ENCODE measurements at places on chromosomes 2 and 18. TPM values are rescaled to one million over a fixed set of nuclear protein-coding genes. Genes with fewer than 3 reads are reported as not detected.
A peak's percentile ranks its signal among the peaks of the same experiment; 100 is the strongest.

C1QL2 gene
- not detected for total RNA-seq

RNF144A gene
- total RNA-seq: 73.9 TPM

SERPINB10 gene
- 2.8 TPM for total RNA-seq

RAX gene
- not detected for total RNA-seq

ARHGEF33 gene
- not detected for total RNA-seq

WIPF1 gene
- 198 TPM for total RNA-seq

CHCHD5 gene
- total RNA-seq: 41.8 TPM

PDCD1 gene
- 15.7 TPM for total RNA-seq

SLC5A7 gene
- not detected for total RNA-seq

SOX11 gene
- total RNA-seq: not detected

CFAP65 gene
- total RNA-seq: not detected

POTEF gene
- not detected for total RNA-seq

- H3K36me3 ChIP-seq: peaks cover 1% of the 10 kb centered on the region
- DNase-seq: peak; percentile 19
- H3K4me3 ChIP-seq: peak overlapping the region; percentile 94
These were observed 649 bp downstream of the FECH start for GRCh38 chr18:57585855-57586250.

GRCh38 chr2:104289651-104290565 is 564.0 kb upstream of the POU3F3 start:
- no peaks in the 10 kb centered on the region for H3K27me3 ChIP-seq
- no peaks in the 10 kb centered on the region for H3K4me1 ChIP-seq
- no peak for DNase-seq

DNA sequence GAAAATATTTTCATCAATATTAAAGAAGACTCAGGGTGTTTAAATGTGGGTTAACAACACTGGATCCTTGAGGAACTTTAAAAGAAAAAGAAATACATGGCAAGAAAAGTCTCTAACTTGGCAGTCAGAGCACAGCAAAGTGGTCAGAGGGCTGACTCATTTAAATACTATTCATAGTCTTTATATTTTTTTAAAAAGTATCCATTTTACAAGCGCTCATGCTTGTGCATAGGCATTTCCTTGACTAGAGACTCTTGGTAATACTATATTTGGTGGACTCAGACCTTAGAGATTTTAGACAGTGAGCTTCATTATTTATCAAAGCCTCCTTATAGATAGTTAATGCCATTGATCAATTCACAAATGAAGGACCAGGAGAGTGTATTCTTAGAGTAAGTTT is 110.2 kb downstream of the ABCA12 start:
- H3K36me3 ChIP-seq: no peaks in the 10 kb centered on the region
- H3K4me1 ChIP-seq: no peaks in the 10 kb centered on the region
- DNase-seq: no peak
- H3K4me3 ChIP-seq: no peak overlapping the region
- no peak overlapping the region for H3K27ac ChIP-seq

DNA sequence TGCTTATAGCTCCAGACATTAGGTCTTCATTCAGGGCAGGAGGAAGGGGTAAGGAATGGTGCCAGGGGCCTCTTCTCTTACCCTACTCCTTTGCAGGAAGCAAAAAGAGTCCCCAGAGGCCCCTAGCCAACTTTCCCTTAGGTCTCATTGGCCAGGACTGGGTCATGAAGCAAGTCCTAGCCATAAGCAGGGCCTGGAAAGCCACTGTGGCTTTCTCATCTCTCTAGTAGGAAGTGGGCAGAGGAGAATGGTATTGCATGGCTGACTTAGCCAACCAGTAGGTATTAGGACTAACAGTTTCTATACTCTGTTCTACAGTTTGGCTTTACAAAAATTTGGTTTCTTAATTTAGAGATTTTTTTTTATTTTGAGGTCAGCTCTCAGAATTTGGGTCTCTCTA is 4.8 kb downstream of the FAM228A start:
- H3K4me3 ChIP-seq: no peak overlapping the region
- DNase-seq: no peak
- H3K36me3 ChIP-seq: no peaks in the 10 kb centered on the region
- H3K4me1 ChIP-seq: no peaks in the 10 kb centered on the region
- no peak overlapping the region for H3K27ac ChIP-seq
- H3K27me3 ChIP-seq: no peaks in the 10 kb centered on the region

GRCh38 chr2:118718921-118719320 is 128.5 kb downstream of the EN1 start:
- no peak overlapping the region for H3K27ac ChIP-seq
- DNase-seq: no peak
- H3K36me3 ChIP-seq: no peaks in the 10 kb centered on the region
- H3K27me3 ChIP-seq: no peaks in the 10 kb centered on the region
- H3K4me1 ChIP-seq: no peaks in the 10 kb centered on the region

DNA sequence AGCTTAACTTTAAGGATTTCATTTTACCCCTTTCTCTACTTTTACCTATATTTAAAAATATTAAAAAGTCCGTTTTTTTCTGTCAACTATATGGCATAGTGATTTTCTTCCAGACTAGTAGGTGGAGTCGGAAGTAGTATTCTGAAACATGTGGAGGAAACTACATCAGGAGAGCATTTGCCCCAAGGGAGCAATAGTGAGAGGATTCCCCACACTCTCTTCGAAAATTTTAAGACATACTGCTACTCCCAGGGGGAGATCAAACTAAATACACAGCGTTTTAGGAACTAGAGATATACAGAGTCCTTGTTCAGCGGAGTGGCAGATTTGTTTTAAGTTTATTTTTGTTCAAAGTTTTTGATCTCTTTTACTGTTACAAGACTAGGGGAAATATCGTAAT is 40.6 kb downstream of the METAP1D start:
- no peak for DNase-seq
- peaks cover 2% of the 10 kb centered on the region for H3K36me3 ChIP-seq
- H3K27ac ChIP-seq: no peak overlapping the region
- no peaks in the 10 kb centered on the region for H3K27me3 ChIP-seq

DNA sequence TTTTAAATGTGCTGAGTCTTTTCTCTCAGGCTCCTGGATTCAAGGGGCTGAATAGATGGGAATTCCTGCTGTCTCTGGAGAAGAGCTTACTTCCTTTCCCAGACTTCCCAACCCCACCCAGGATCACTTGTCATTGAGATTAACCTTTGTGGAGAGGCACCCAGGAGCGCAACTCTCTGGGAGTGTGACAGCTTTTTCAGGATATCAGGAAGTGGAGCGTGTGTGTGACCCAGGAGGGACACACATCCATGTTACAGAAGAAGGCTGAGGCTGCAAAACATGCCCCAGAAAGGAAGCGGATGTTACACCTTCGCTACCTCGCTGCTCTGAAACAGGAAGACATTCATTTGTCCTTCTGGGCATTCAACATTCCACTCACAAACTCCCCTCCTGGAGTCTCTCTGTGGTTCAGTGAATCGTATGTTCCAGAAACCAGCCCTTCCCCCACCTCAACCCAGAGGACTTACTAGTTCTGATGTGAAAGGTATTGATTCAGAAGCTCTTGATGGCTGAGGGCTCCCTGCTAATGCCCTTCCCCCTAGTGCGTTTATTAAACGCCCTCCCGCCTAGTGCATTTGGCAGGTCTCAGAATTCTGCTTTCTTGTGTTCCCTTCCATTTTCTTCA is 523.9 kb downstream of the TNS1 start:
- no peak overlapping the region for H3K4me3 ChIP-seq
- no peaks in the 10 kb centered on the region for H3K27me3 ChIP-seq
- H3K36me3 ChIP-seq: no peaks in the 10 kb centered on the region
- H3K27ac ChIP-seq: no peak overlapping the region
- no peak for DNase-seq
- H3K4me1 ChIP-seq: no peaks in the 10 kb centered on the region

- DNase-seq: no peak
- no peaks in the 10 kb centered on the region for H3K36me3 ChIP-seq
- H3K4me3 ChIP-seq: no peak overlapping the region
- no peak overlapping the region for H3K27ac ChIP-seq
These were observed 23.9 kb downstream of the PTPRM start for GRCh38 chr18:7590826-7591560.

- peaks cover 6% of the 10 kb centered on the region for H3K4me1 ChIP-seq
- no peak for DNase-seq
- H3K27ac ChIP-seq: peak overlapping the region; percentile 87
- H3K4me3 ChIP-seq: no peak overlapping the region
These were observed 140.6 kb upstream of the DNMT3A start for GRCh38 chr2:25482341-25482740.

DNA sequence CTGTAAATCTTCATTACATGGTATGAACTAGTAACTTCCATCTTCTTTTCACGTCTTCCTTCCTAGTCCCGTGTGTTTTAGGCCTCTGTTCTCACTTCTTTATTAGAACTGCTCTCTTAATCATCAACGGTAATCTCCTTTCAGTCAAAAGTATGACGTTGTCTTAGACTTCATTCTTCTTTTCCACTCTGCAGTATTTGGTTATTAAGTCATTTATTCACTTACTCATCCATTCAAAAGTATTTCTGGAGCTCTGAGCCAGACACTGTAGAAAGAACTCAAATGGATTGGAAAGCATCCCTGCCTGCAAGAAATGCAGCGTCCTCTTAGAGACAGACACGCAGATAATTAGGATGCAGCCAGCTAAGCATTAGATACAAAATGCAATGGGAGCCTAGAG is 494.6 kb upstream of the NRP2 start:
- H3K27ac ChIP-seq: no peak overlapping the region
- no peak for DNase-seq
- no peaks in the 10 kb centered on the region for H3K36me3 ChIP-seq
- H3K4me3 ChIP-seq: no peak overlapping the region
- no peaks in the 10 kb centered on the region for H3K27me3 ChIP-seq

DNA sequence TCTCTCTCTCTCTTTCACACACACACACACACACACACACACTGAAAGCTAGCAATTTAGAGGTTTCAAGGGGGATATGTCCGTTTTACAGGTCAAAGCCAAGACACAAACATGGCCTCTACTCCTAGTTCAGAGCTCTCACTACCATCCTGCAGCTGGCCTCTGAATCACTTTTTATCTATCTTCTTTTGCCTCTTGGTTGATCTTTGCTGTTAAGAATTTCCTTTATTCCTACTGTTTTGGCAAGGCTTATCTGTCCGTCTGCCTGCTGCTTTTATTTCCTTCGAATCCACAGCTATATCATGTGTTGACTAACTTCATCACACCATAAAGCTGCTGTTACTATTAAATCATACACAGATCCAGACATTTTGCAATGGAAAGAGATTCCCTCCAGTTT is 543.0 kb downstream of the PLCL1 start:
- no peak for DNase-seq
- no peaks in the 10 kb centered on the region for H3K36me3 ChIP-seq
- no peak overlapping the region for H3K27ac ChIP-seq
- no peaks in the 10 kb centered on the region for H3K4me1 ChIP-seq
- no peak overlapping the region for H3K4me3 ChIP-seq
- H3K27me3 ChIP-seq: peaks cover 6% of the 10 kb centered on the region

- no peaks in the 10 kb centered on the region for H3K36me3 ChIP-seq
- no peaks in the 10 kb centered on the region for H3K4me1 ChIP-seq
- H3K27me3 ChIP-seq: peaks cover 6% of the 10 kb centered on the region
- no peak overlapping the region for H3K27ac ChIP-seq
- H3K4me3 ChIP-seq: no peak overlapping the region
- DNase-seq: no peak
These were observed 268.2 kb upstream of the SKOR2 start for GRCh38 chr18:47519706-47520105.

DNA sequence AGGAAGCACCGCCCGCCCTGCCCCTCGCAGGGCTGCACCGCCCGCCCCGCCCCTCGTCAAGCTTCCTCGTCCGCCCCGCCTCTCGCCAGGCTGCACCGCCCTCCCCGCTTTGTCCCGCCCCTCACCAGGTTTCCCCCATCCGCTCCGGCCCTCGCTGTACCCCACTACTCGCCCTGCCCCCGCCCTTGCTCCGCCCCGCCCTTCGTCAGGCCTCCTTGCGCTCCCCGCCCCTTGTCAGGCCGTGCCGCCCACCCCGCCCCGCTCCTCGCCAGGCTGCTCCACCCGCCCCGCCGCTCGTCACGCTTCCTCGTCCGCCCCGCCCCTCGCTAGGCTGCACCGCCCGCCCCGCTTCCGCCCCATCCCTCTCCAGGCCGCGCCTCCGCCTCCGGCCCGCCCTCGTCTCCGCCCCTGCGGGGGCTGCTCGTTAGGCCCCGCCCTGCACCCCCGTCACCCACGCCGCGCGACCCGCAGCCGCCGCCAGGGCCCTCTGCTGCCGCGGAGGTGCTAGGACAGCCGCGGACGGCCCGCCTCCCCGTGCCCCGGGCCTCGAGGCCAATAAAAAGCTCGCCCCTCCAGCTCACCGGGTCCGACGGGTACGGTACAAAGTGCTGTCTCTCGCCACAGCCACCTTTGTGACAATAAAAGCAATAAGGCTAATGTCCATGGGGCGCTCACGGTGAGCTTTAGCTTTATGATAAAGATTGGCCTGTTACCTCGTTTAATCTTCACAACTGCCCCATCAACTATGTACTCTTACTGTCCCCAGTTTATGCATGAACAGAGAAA is 602 bp upstream of the DNPEP start:
- H3K27ac ChIP-seq: peak overlapping the region; percentile 75
- peaks cover 7% of the 10 kb centered on the region for H3K36me3 ChIP-seq
- peak overlapping the region; percentile 80 for H3K4me3 ChIP-seq
- peaks cover 20% of the 10 kb centered on the region for H3K4me1 ChIP-seq
- peak; percentile 100 for DNase-seq

- no peak overlapping the region for H3K27ac ChIP-seq
- H3K4me1 ChIP-seq: peaks cover 28% of the 10 kb centered on the region
- no peak for DNase-seq
- peaks cover 54% of the 10 kb centered on the region for H3K27me3 ChIP-seq
- H3K36me3 ChIP-seq: peaks cover 1% of the 10 kb centered on the region
- no peak overlapping the region for H3K4me3 ChIP-seq
These were observed 1.3 kb downstream of the PROC start for GRCh38 chr2:127419448-127420038.

DNA sequence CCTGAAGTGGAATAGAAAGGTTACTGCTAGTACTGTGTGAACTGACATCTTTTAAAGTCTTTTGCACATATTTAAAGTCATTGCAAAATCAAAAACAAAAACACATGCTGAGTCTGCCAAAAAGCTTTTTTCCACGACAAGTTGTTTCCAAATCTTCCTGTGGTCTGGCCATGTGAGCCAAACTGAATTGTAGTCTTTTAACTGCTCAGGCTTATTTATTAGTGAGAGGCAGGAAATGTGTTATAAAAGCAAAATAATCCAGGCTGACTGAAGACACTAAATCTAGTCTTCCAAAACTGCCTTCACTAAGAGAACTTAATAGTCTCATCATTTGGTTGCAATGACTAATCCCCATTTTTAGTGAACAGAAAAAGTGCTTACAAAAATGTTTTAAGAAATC is 2.3 kb downstream of the KRCC1 start:
- peaks cover 67% of the 10 kb centered on the region for H3K4me1 ChIP-seq
- H3K27me3 ChIP-seq: no peaks in the 10 kb centered on the region
- no peak for DNase-seq
- H3K36me3 ChIP-seq: peaks cover 18% of the 10 kb centered on the region
- H3K27ac ChIP-seq: peak overlapping the region; percentile 93

DNA sequence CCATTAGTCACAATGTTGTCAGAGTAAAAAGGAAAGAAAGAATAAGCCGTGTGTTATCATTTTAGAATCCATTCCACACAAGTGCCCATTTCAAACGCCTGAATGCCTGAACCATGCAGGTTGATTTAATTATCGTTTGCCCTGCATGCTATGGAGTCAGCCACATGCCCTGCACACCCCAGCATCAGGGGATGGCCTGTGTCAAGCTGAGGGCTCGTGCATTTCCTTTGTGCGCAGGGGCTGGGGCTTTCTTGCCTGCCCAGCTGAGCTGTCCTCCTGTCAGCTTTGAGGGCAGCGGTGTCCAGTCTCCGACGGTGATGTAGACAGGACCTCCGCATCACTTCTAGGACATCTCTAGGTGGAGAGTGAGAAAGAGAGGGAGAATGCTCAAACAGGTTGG is 200.4 kb downstream of the TSN start:
- peaks cover 14% of the 10 kb centered on the region for H3K27me3 ChIP-seq
- H3K4me3 ChIP-seq: no peak overlapping the region

GRCh38 chr2:222730366-222730999 is 59.0 kb downstream of the MOGAT1 start:
- no peak overlapping the region for H3K4me3 ChIP-seq
- H3K4me1 ChIP-seq: no peaks in the 10 kb centered on the region
- DNase-seq: no peak
- H3K36me3 ChIP-seq: no peaks in the 10 kb centered on the region
- no peak overlapping the region for H3K27ac ChIP-seq

Data from activated T-cell treated with anti-CD3 and anti-CD28 coated beads, Interleukin-2, amount 50 U/mL, for 72 hours (primary cell).